ENCODE measurements at places on chromosomes 11 and 22.
A peak's percentile ranks its signal among the peaks of the same experiment; 100 is the strongest.

GRCh38 chr11:11514246-11514645, 107.6 kb downstream of the GALNT18 start:
- no peak for DNase-seq

DNA sequence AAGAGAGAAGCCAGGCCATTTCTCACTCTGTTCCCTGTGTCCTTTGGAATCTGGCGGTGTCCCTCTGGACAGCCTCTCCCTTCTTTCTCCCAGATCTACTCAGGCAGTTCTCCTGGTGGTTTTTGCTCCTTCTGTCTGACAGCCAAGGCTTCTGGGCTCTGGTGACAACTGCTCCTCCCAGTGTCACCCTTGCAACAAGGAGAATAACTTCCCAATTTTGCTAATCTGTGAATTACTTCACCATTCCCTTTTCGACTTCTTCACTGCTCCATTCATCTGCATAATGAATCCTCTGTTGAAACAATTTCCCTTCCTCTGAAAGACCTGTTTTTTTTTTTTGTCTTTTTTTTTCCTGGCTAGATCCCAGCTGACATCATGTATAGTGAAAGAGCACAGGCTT, 56.3 kb upstream of the PDE3B start:
- no peak for DNase-seq

DNA sequence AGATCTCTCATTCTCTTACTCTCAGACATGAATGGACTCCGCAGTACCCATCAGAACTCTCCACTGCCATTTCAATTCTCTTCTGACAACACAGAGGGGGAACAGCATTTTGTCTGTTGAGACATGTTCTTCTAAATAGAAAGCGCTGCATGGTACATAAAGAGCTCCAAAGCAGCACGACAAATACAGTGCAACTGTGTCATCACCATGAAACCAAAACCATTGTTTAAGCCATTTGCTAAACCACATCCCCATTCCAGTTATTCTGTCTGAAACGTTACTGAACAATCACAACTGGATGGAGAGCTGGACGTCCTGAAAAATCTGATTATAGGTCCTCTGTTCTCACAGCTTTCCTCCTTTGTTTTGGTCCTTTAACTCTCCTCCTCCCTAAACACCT, 17.9 kb upstream of the TENM4 start:
- DNase-seq: no peak

- no peak for DNase-seq
Observed at GRCh38 chr11:133476570-133477250, 55.6 kb downstream of the OPCML start.

GRCh38 chr22:50476868-50477267, 2.0 kb upstream of the SBF1 start:
- no peak for DNase-seq

DNA sequence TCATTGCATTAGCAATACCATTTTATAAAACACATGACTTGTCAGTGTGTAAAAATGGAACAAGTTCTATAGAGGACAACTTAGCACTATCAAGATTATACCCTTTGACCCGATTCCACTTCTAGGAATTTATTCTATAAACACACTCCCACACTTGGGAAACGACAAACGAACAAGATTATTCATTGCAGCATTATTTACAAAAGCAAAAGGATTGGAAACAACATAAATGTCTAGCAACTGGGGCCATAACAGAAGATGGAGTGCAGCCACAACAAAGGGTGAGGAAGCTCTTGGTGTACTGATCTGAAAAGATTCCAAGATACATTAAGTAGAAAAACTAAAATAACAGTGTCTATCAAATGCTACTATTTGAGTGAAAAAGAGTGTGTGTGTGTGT, 2.3 kb upstream of the IRAG1 start:
- no peak for DNase-seq

DNA sequence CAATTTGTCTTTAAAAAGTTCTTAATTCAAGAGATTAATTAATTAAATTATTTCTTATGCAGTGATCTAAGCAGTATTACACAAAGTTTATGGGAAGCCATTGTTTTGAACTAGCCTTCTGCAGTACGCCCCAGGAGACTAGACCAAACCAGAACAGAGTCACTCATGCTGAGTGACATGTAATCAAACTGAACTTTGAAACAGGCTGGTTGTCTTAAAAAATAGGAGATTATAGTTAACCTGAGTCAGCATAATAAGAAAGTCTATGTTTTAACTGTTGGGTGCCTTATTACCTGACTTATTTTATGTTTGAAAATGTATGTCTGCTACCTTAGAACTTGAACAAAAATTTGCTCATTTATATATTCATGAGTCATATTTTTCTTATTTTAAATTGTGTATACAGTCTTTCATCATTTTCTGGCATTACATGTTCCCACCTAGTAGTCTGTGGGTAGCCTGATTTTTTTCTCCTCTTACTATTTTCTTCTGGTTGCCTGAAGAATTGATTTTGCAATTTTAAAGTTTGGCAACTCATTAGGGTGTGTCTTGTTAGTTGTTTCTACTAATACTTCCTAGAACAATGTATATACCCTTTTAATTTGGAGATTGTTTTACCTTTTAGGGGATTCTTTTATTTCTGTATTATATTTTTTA, 161.4 kb downstream of the AASDHPPT start:
- DNase-seq: no peak

DNA sequence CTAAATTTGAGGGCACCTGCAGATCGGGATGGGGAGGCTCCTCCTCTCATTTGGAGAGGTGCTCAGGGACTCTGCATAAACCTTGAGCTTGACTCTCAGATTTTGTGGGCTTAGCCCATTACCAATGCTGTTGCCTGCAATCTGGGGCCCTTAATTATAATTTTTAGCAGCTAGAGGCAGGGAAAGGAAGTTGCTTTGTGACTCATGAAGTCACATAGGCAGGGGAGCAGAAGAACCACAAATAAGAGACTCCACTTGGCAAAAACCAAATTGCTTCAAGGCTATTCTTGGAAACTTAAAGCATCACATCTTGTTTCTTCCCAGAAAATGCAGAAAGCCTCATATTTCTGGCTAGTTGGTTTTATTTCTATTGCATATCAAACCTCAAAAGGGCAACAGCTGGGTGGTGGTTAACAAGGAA, 46.9 kb downstream of the MICAL2 start:
- peak; percentile 35 for DNase-seq

DNA sequence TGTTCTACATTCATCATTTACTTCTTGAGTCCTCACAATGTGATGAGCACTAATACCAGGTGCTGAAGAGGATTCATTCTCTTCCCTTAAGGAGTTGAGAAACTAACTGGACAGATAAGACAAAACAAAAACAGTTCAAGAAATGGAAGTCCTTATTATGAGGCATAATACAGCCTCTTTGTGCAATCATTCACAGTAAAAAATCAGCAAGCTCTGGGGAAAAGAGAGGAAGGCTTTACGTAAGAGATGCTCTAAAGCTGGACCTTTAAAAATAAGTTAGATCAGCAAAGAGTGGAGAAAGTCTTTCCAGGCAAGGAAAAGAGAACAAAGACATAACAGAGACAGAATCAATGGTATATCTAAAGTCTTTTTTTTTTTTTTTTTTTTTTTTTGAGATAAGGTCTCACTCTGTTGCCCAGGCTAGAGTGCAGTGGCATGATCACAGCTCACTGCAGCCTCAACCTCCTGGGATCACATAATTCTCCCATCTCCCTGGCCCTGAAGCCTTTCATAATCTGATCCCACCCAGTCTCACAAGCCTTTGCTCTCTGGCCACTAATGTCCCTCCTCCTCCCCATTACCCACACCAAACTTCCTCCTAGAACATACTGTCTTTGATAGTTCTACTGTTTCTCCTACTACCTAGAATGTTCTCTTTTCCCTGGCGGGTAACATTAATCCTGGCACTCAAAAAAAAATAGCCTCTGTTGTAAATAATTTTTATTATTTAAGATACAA, 40.9 kb downstream of the MRTFA start:
- no peak for DNase-seq

DNA sequence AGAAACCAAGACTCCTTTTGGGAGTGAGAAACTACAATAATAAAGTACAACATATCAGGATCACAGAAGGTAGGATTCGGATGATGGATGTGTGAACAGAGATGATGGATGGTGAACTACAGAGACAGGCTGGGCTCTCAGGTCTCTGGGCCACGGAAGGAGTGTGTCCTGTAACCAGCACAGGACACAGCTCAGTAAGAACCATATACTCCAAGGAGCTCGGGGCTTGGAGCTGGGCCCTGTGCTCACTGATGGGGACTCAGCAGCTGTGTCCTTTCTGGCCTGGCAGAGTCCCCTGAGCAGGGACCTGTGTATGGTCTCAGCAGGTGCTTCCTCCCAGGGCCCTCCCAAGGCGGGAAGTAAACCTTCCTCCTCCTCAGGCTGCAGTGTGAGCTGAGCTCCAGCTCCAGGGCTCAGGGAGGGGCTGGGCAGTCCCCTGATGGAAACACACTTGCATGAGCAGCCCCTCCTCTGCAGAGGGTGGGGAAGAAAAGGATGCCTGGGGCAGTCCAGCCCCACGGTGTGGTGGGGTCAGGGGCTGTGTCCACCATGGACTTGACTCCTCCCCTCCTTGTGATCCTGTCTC, 39.8 kb upstream of the TOP3B start:
- no peak for DNase-seq

DNA sequence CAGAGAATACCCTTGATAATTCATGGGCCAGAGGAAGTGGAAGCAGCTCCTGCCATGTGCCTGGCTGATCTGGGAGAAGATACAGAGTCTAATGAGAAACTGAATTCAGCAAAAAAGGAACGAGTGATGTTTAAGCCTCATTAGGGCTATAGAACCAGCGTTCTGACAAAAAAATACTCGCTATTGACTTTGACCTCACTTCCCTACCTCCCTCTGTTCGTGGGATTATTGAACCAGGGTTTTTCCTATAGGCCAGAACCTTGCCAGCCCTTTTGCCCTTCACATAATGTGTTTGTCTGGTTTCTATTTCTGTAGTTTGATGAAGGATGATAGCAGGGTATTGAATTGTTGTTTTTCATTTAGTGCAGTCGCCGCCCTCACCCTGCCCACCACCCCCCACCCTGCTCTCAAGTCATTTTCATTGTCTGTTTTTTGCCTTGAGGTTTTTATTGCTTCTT, 7.6 kb upstream of the RBFOX2 start:
- DNase-seq: no peak

GRCh38 chr11:86743223-86744118, 56.9 kb upstream of the PRSS23 start:
- no peak for DNase-seq

DNA sequence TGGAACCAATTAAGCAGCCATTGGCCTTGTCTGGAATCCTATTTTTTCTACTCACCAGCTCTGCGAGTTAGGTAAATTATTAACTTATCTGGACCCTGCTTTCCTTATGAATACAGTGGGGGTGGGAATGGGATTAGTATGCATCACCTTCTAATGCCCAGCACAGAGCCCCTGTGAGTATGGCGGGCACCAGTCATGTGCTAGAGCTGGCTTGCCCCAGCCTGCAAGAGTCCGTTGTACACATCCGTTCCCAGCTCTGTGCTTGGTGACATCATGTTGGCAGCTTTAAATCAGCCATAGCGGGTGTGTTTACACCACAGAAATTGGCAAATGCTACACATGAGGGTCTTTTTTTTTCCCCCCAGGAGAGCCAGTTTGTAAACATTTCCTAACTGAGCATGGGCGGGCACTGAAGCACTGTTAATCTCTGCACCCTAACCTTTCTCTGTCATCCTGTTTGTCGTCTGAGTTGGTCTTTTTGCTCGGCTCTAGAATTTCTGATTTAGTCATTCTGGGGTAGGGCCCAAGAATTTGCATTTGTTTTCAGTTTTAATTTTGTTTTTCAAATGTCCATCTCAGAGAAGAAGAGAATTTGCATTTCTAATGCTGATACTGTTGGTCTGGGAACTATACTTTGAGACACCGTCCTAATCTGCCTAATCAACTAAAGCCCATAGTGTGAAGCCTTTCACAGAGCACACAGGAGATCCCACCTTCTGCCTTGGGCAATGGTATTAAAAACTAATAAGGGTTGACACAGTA, 130.3 kb upstream of the TBCEL start:
- DNase-seq: no peak

GRCh38 chr11:21289686-21290085, 620.3 kb downstream of the NELL1 start:
- DNase-seq: no peak

- DNase-seq: no peak
Observed at GRCh38 chr11:57619331-57619730, 21.8 kb downstream of the SERPING1 start.

DNA sequence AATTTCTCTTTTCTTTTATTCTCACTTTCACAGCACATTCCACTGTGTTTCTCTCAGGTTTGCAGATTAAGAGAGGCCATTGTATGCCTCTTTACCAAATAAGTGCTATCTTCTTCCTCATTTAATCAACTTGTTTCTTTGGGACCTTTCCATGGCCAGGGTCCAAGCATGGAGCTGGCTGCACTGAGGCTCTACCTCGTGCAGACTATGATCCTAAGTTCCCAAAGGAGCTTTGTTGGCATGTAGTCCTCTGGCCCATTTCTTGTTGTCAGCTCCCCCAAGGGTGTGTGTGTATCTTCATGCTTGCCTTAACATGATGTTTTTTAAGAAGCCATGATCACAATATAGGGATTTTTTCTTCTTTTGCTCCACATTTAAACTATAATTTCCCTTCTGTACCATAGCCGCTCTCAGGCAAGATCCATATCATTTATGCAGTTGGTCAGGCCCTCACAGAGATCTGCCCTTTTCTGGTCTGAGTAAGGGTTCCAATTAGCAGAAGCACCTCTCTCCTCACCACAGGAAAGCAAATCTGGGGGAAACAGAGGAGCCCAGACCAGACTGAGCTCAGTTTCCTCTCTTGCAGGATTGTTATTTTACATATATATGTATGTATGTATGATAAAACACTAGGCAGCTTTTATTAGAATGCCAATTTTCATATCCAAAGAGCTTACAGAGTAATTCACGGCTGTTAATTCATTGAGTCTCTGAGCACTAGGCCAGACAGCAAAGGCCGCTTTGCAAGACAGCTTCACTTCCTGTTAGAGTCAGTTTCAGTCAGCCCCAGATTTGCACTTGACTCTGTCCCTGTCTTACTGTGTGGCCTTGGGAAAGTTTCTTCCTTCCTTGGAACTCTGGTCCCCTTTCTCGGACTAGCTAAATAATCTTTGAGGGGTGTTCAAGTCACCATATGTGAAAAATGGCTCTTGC, 34.3 kb downstream of the CYB5R2 start:
- no peak for DNase-seq

GRCh38 chr11:127071606-127072005, 71.0 kb upstream of the KIRREL3 start:
- no peak for DNase-seq

DNA sequence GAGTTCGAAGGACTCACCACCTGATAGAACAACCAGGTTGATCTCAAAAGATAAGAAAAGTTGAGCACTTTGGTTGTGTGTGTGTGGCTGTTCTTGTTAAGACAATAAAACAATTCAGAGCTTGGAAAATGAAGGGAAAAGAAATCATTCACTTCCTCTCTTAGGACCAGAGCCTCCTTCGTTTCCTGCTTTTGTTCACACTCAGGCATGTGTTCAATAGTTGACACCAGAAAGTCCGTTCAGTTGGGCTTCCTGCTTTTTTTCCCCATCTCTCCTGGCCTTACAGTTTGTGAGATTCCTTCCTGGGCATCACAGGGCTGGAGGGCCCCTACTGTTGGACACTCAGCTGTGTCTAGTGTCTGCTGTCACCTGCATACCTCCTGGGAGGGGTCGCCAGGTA, 48.0 kb downstream of the TSPAN18 start:
- DNase-seq: no peak

- DNase-seq: no peak
Observed at GRCh38 chr11:72578051-72578450, 96.2 kb downstream of the PDE2A start.

GRCh38 chr22:20545681-20546521, 38.5 kb downstream of the MED15 start:
- no peak for DNase-seq
